ENCODE measurements at places on chromosomes 16 and 17.

DNA sequence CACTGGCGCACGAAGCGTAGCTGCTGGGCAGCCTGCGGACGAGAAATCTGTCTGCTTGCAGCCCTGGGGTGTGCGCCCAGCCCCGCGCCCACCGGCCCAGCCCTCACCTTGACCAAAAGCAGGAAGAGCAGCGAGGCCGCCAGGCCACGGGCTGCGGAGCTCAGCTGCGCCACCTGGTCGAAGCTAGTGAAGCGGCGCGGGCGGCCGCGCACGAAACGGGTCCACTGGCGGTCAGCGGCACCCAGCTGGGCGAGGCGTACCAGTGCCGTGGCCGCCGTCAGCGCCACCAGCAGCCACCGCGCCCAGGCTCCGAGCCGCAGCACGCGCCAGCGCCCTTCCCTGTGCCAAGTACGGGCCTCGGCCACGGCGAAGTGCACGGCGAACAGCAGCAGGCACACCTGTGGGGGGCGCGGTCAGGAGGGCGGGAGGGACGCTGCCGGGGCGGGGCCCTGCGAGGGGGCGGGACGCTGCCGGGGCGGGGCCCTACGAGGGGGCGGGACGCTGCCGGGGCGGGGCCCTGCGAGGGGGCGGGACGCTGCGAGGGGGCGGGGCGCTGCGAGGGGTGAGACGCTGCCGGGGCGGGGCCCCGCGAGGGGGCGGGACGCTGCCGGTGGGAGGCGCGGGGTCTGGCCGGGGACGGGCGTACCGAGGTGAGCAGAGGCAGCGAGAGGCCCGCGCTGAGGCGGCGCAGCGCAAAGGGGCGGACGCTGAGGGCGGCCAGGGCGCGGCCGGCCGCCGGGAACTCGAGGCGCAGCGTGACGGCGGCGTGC lies 43.2 kb downstream of the TSC2 start:
- no peak for DNase-seq

- no peak for DNase-seq
Measured at GRCh38 chr16:12113523-12114345, 137.2 kb downstream of the SNX29 start.

GRCh38 chr16:49972961-49973360 lies 52.1 kb upstream of the CNEP1R1 start:
- no peak for DNase-seq

- no peak for DNase-seq
Measured at GRCh38 chr16:8957063-8957397, 6.7 kb downstream of the USP7 start.

GRCh38 chr16:50666658-50667496 lies 14.2 kb downstream of the SNX20 start:
- DNase-seq: no peak

GRCh38 chr17:17036524-17036998 lies 5.7 kb upstream of the MPRIP start:
- no peak for DNase-seq

DNA sequence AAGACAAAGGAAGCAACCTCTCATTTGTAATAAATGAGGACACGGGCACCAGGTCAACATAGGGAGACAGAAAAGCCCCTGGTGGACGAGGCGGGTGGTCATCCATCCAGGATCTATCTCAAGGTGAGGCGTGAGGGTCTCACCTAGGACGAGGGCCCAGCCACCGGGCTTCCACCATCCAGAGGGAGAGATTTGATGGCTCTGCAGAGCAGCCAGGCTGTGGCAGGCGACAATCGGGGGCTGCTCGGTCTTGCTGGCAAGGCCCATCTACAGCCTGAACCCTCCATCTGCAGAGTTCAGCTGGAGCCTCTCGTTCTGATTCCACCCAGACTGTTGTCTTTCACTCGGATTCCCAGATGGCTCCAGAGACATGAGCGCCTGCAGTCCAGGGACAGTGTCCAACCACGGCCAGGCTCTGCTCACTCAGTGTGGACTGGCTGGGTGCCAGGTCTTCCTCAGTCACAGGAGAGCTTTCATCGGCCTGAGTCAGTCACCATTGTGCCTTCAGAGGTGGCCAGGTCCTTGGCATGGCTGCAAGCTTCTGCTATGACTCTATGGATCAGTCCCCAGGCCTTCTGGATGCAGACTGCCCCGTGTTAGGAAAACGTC lies 5.9 kb downstream of the LITAFD start:
- no peak for DNase-seq

DNA sequence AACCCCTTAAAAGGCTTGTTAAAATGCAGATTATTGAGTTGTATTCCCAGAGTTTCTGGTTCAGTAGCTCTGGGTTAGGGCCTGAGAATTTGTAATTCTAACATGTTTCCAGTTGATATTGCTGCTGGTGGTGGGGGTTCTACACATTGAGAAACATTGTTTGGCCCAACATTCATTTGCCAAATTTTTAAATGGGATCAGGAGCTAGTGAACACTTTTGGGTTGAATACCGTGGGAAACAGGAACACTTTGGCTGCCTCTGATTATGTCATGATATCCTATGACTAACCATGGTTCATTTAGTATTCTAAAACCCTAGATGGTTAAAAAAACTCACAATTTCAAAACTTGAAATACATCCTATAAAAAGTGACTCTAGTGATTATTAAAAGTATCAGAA lies 89.3 kb downstream of the RPGRIP1L start:
- DNase-seq: no peak

GRCh38 chr16:70378869-70379493 lies 32.3 kb downstream of the DDX19A start:
- no peak for DNase-seq

All from stimulated activated CD8-positive, alpha-beta memory T cell treated with anti-CD3 and anti-CD28 coated beads, Interleukin-7, amount 100 ng/mL, for 1 hour (primary cell).